Esophagus mucosa (tissue), 1 donor: ENCODE measurements at places on chromosomes 3 and 15. TPM values are rescaled to one million over a fixed set of nuclear protein-coding genes. Genes with fewer than 3 reads are reported as not detected.

DNA sequence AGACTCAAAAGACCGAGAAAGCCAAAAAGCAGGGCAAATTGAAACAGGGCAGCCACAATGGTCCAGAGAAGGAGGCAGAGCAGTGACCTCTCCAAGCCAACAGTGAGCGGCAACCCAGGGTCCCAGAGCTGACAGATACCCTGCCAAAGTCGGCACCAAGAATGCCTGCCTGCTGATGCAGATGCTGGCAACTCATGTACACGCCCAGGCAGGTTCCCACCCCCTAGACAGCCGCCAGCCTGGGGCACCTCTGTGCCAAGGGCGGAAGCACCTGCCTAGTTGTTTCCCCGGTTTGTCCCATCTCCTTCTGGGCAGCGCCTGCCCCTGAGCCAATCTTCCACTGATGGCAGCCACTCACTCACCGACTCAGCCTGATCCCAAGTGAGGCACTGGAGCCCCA, 22.1 kb downstream of the KLHL25 start:
- ATAC-seq, result peak; percentile 86

DNA sequence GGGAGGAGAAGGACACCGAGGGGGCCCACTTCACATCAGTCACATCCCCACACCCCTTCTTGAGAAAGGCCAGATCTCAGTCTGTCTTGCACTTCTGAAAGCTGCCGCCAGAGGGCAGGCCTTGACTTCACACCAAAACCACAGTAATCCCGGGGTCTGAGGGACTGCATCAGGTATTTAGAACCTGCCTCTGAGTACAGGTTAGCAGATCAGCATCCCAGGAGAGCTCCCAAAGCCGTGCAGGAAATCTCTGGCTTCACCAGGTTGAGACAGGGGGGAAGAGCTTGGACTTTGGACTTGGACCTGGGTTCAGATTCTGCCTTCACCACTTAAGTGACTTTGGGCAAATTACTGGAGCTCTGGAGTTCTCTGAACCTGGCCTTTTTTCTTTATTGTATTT, 50.3 kb downstream of the LHFPL4 start:
- ATAC-seq, result no peak

DNA sequence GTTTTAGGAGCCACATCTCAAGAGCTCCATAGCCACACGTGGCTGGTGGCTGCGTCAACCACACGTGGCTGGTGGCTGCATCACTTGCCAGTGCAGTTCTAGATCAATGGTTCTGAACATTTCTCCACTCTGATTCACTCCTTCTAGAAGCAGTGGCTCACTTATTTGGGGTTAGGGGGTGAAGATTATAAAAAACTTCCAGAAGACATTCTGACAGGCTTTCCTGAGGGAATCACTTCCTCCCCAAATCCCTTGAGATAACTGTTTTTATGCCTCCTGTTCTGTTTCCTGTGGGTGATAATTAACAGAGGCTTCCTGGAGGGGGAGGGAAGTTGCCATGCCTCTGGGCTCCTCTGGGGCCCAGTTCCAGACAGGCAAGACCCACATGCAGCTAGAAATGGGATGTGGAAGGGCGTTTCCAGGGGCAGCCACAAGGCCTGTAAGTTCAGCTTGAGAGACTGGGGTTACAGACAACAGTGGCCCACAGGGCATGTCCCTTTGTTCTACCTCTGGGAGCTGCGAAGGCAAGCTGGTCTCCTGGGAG, 23.6 kb downstream of the HEG1 start:
- peak; percentile 23 for ATAC-seq

DNA sequence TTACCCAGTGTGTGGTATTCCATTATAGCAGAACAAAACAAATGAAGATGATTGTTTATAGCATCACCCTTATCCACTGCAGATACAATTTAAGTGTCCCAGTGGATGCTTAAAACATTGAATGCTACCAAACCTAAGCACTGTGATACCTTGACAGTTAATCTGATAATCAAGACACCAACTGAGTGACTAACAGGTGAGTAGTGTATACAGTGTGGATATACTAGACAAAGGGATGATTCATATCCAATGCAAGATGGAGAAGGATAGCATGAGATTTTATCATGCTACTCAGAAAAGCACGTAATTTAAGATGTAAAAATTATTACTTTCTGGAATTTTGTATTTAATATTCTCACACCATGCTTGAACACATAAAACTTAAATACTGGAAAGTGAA, 1449.0 kb downstream of the OTOL1 start:
- no peak for ATAC-seq

GRCh38 chr15:43134157-43134635, 810 bp downstream of the TMEM62 start:
- ATAC-seq, result peak; percentile 16

GRCh38 chr3:55305696-55306485, 181.2 kb downstream of the WNT5A start:
- ATAC-seq, result no peak

GRCh38 chr3:11140030-11140712, 14.1 kb upstream of the HRH1 start:
- peak; percentile 57 for ATAC-seq

- ATAC-seq, result no peak
These were observed 366.7 kb upstream of the SGO1 start for GRCh38 chr3:20552605-20553275.

DNA sequence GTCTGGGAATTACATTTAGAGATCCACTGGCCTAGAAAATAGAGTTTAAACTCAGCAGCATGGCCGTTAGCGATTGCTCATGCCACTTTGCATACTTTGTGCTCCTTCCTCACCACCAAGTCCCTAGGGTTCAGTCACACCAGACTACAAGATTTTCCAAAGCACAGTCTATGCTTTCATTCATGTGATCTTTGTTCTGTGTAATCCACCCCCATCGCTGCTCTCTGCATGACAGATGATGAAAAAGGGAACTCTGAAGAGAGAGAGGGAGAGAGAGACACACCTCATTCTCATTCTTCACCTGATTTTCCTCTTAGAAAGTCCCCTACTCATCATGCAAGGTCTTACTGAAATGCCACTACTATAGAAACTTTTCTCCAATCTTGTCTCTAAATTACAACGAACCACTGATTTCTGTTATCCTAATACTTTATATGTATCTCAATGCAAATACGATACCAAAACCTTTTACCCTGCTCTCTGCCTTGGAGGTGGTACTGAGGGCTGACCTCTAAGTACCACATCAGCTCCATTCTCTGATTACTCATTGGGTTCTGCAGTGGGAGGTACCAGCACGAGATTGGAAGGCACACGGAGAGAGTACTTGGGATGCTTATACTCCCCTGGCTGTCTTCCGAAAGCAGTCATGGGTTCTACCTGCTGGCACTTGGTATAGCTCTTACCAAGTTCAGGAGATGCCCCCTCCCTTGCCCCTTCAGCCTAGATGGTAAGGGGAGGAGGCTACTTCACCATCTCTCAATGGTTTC, 1.1 kb upstream of the PARP15 start:
- peak; percentile 54 for ATAC-seq

GRCh38 chr3:155908086-155908485, 37.6 kb downstream of the GMPS start:
- ATAC-seq, result no peak

DNA sequence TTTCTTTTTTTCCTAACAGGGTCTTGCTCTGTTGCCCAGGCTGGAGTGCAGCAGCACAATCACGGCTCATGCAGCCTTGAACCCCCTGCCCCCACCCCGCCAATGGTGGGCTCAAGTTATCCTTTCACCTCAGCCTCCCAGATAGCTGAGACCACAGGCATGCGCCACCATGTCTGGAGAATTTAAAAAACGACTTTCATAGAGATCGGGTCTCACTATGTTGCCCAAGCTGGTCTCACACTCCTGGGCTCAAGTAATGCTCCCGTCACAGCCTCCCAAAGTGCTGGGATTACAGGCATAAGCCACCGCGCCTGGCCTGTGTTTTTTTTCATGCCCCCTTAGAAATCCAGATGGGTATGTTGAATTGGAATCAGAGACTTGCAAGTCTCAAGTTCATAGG, 40.3 kb downstream of the ERICH6 start:
- ATAC-seq, result no peak

GRCh38 chr3:99534951-99535704, 103.3 kb upstream of the COL8A1 start:
- ATAC-seq, result no peak

GUCA1C gene
- total RNA-seq, result not detected

MYL3 gene
- 0.36 TPM for total RNA-seq

IQCB1 gene
- 9.0 TPM for total RNA-seq

CLDN16 gene
- 0.76 TPM for total RNA-seq

THSD4 gene
- 121 TPM for total RNA-seq

CPNE9 gene
- total RNA-seq, result not detected

GHSR gene
- not detected for total RNA-seq

PCBP4 gene
- 11.5 TPM for total RNA-seq

HHATL gene
- not detected for total RNA-seq

SOX14 gene
- not detected for total RNA-seq

PLSCR5 gene
- total RNA-seq, result not detected

RNU5B-1 gene
- 30.4 TPM for total RNA-seq
